ENCODE measurements at places on chromosomes 3 and 15. TPM values are rescaled to one million over a fixed set of nuclear protein-coding genes. Genes with fewer than 3 reads are reported as not detected.

GRCh38 chr3:133934073-133934970, 38.6 kb upstream of the RAB6B start:
- no peak overlapping the region for H3K4me3 ChIP-seq
- H3K36me3 ChIP-seq, result no peaks in the 10 kb centered on the region
- no peaks in the 10 kb centered on the region for H3K27me3 ChIP-seq

DNA sequence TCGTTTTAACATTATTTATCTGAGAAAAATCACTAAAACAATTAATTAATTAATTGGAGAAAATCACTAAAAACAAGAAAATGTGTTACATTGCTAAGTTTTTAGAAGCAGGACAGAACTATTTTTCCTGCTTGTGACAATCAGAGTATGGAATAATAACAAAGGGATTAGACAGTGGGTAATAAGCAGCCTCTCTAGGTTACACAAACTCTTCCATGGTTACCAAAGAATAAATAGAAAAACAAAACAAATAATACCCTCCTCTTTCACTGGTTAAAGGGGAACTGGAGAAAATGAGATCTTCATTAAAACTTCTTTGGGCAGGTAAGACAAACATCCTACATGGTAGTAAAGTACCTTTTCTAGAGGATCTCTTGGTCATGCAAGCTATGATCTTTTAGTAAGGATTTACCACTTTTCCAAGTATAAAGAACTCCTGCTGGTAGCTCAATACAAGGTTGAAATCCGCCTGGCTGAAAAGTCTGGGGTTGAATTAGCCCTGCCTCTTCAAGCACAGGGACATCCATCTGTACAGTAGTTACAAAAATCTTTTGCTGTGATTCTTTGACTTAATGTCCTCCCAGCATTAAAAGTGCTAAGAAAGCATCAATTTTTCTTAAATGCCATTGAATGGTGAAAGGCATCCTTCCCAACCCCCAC, 2.5 kb upstream of the PLCH1 start:
- H3K4me3 ChIP-seq, result no peak overlapping the region
- no peak for DNase-seq
- no peaks in the 10 kb centered on the region for H3K36me3 ChIP-seq
- peaks cover 10% of the 10 kb centered on the region for H3K27me3 ChIP-seq
- H3K27ac ChIP-seq, result no peak overlapping the region

- H3K4me1 ChIP-seq, result peaks cover 48% of the 10 kb centered on the region
- H3K4me3 ChIP-seq, result peak overlapping the region; percentile 95
- peak; percentile 45 for DNase-seq
- no peaks in the 10 kb centered on the region for H3K36me3 ChIP-seq
- no peaks in the 10 kb centered on the region for H3K27me3 ChIP-seq
Measured at GRCh38 chr3:188153437-188154013, 432 bp upstream of the LPP start.

GRCh38 chr3:149258298-149258697, 36.7 kb upstream of the CP start:
- H3K4me1 ChIP-seq, result no peaks in the 10 kb centered on the region
- no peak overlapping the region for H3K4me3 ChIP-seq
- no peak overlapping the region for H3K27ac ChIP-seq
- peaks cover 5% of the 10 kb centered on the region for H3K27me3 ChIP-seq
- H3K36me3 ChIP-seq, result no peaks in the 10 kb centered on the region

GRCh38 chr15:101145362-101145761, 106.5 kb downstream of the CHSY1 start:
- H3K27ac ChIP-seq, result no peak overlapping the region
- H3K36me3 ChIP-seq, result no peaks in the 10 kb centered on the region
- H3K4me1 ChIP-seq, result peaks cover 5% of the 10 kb centered on the region
- H3K27me3 ChIP-seq, result no peaks in the 10 kb centered on the region

GRCh38 chr3:66001626-66002025, 37.1 kb downstream of the MAGI1 start:
- no peaks in the 10 kb centered on the region for H3K36me3 ChIP-seq
- H3K27me3 ChIP-seq, result peaks cover 2% of the 10 kb centered on the region
- no peak overlapping the region for H3K27ac ChIP-seq
- no peak overlapping the region for H3K4me3 ChIP-seq

GRCh38 chr3:65856907-65857306, 181.8 kb downstream of the MAGI1 start:
- no peak overlapping the region for H3K27ac ChIP-seq
- H3K4me3 ChIP-seq, result no peak overlapping the region
- no peak for DNase-seq
- H3K4me1 ChIP-seq, result no peaks in the 10 kb centered on the region
- H3K36me3 ChIP-seq, result no peaks in the 10 kb centered on the region
- H3K27me3 ChIP-seq, result no peaks in the 10 kb centered on the region

DNA sequence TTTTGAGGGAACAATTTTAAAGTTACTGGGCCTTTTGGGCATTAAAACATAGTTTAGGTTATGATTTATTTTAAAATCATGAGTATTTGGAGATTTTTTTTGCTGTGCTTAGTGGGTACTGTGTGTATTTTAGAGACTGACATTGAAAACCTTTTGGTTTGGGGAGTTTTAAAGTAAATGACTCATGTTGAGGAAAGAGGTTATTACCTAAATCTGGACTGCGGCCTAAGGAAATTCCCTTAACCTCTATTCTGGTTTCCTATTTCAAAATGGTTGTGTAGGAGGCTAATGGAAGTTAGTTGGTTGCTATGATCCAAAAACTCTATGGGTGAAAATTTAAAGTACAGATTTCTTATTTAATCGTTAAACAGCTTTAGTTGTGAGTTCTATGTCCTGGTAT, 57.3 kb upstream of the DPH6 start:
- H3K4me3 ChIP-seq, result no peak overlapping the region
- peaks cover 10% of the 10 kb centered on the region for H3K36me3 ChIP-seq
- H3K27me3 ChIP-seq, result peaks cover 10% of the 10 kb centered on the region
- no peak for DNase-seq

GRCh38 chr3:42908675-42909074, 2.7 kb downstream of the ZNF662 start:
- peaks cover 23% of the 10 kb centered on the region for H3K4me1 ChIP-seq
- H3K36me3 ChIP-seq, result peaks cover 25% of the 10 kb centered on the region
- no peak overlapping the region for H3K27ac ChIP-seq
- H3K4me3 ChIP-seq, result no peak overlapping the region

GRCh38 chr15:91852741-91853510, 582 bp upstream of the SLCO3A1 start:
- H3K4me1 ChIP-seq, result peaks cover 63% of the 10 kb centered on the region
- H3K4me3 ChIP-seq, result peak overlapping the region; percentile 86
- H3K36me3 ChIP-seq, result no peaks in the 10 kb centered on the region
- no peak overlapping the region for H3K27ac ChIP-seq
- peaks cover 1% of the 10 kb centered on the region for H3K27me3 ChIP-seq

CIB2 gene
- polyA plus RNA-seq, result 2.5 TPM

GABRA5 gene
- not detected for polyA plus RNA-seq

ILDR1 gene
- polyA plus RNA-seq, result not detected

HAUS2 gene
- polyA plus RNA-seq, result 25.4 TPM

CHRNA5 gene
- polyA plus RNA-seq, result 0.34 TPM

POU1F1 gene
- polyA plus RNA-seq, result not detected

RASGRP1 gene
- polyA plus RNA-seq, result 73.4 TPM

SERINC4 gene
- 3.5 TPM for polyA plus RNA-seq

ATP13A4 gene
- 0.53 TPM for polyA plus RNA-seq

All from naive thymus-derived CD8-positive, alpha-beta T cell (primary cell).